Liver (tissue), 10 donors: ENCODE measurements at places on chromosomes 7 and 10. TPM values are rescaled to one million over a fixed set of nuclear protein-coding genes. Genes with fewer than 3 reads are reported as not detected.

The COMTD1 gene
- total RNA-seq = 6.5 TPM

- DNase-seq = no peak
- no peaks in the 10 kb centered on the region for H3K4me1 ChIP-seq
- H3K4me3 ChIP-seq = no peak overlapping the region
- no peaks in the 10 kb centered on the region for H3K27me3 ChIP-seq
- H3K36me3 ChIP-seq = no peaks in the 10 kb centered on the region
Observed at GRCh38 chr10:65892284-65892683, 1033.6 kb upstream of the LRRTM3 start.

The CC2D2B gene
- total RNA-seq = 0.59 TPM

DNA sequence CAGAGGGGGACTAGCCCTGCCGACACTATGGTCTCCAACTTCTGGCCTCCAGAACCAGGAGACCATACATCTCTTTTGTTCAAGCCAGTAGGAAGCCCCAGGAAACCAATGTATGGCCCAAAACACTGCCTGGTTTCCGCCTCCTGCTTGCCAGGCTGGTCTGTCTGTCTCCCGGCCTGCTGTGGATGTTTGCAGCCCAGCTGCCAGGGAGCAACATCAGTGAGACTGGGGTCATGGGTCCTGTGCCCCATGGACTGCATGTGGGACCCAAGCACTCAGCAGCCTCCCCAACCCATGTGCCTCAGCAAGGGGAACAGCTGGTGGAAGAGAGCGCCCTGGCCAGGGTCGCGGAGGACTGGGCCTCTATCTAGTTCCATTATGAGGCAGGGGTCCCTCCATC is 33.4 kb upstream of the NUB1 start:
- H3K36me3 ChIP-seq = no peaks in the 10 kb centered on the region
- no peak overlapping the region for H3K4me3 ChIP-seq
- DNase-seq = no peak
- H3K27ac ChIP-seq = no peak overlapping the region

DNA sequence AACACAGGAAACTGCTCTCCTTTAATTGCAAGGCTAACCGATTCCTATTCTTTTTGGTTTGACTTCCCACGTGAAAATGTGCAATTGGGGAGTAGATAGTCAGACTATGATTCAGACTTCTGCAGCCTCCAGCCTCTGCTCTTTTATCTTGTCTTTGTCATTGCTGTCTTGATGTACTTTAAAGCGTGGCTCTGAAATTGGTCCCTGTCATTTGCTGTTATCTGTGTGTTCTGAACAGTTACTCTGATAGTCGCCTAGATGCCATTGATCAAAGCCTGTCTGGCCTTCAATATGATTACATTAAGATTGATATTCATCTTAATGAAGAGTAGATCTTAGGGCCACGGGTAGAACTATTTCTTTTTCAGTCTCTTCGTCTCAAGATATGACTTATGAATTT is 799.2 kb downstream of the REEP3 start:
- no peak overlapping the region for H3K27ac ChIP-seq
- DNase-seq = no peak
- H3K36me3 ChIP-seq = no peaks in the 10 kb centered on the region
- H3K4me3 ChIP-seq = no peak overlapping the region
- H3K4me1 ChIP-seq = peaks cover 4% of the 10 kb centered on the region
- no peaks in the 10 kb centered on the region for H3K27me3 ChIP-seq

- DNase-seq = no peak
- H3K36me3 ChIP-seq = no peaks in the 10 kb centered on the region
- no peaks in the 10 kb centered on the region for H3K4me1 ChIP-seq
- no peaks in the 10 kb centered on the region for H3K27me3 ChIP-seq
- no peak overlapping the region for H3K27ac ChIP-seq
Observed at GRCh38 chr7:86958380-86958779, 101.1 kb downstream of the ELAPOR2 start.

- no peaks in the 10 kb centered on the region for H3K36me3 ChIP-seq
- no peak overlapping the region for H3K4me3 ChIP-seq
- no peak for DNase-seq
- peaks cover 30% of the 10 kb centered on the region for H3K4me1 ChIP-seq
Observed at GRCh38 chr7:234051-234707, 41.8 kb downstream of the FAM20C start.

GRCh38 chr7:82506208-82506607 is 62.6 kb upstream of the CACNA2D1 start:
- H3K4me3 ChIP-seq = no peak overlapping the region
- no peak for DNase-seq
- H3K27me3 ChIP-seq = no peaks in the 10 kb centered on the region
- H3K4me1 ChIP-seq = no peaks in the 10 kb centered on the region

GRCh38 chr10:77486517-77486916 is 151.1 kb downstream of the KCNMA1 start:
- no peaks in the 10 kb centered on the region for H3K27me3 ChIP-seq
- H3K4me1 ChIP-seq = peaks cover 21% of the 10 kb centered on the region
- no peaks in the 10 kb centered on the region for H3K36me3 ChIP-seq
- peak overlapping the region; percentile 43 for H3K27ac ChIP-seq
- no peak for DNase-seq

- H3K36me3 ChIP-seq = no peaks in the 10 kb centered on the region
- no peak overlapping the region for H3K27ac ChIP-seq
- no peak overlapping the region for H3K4me3 ChIP-seq
- H3K27me3 ChIP-seq = no peaks in the 10 kb centered on the region
- no peaks in the 10 kb centered on the region for H3K4me1 ChIP-seq
- no peak for DNase-seq
Observed at GRCh38 chr7:7223250-7223649, 40.9 kb downstream of the C1GALT1 start.

DNA sequence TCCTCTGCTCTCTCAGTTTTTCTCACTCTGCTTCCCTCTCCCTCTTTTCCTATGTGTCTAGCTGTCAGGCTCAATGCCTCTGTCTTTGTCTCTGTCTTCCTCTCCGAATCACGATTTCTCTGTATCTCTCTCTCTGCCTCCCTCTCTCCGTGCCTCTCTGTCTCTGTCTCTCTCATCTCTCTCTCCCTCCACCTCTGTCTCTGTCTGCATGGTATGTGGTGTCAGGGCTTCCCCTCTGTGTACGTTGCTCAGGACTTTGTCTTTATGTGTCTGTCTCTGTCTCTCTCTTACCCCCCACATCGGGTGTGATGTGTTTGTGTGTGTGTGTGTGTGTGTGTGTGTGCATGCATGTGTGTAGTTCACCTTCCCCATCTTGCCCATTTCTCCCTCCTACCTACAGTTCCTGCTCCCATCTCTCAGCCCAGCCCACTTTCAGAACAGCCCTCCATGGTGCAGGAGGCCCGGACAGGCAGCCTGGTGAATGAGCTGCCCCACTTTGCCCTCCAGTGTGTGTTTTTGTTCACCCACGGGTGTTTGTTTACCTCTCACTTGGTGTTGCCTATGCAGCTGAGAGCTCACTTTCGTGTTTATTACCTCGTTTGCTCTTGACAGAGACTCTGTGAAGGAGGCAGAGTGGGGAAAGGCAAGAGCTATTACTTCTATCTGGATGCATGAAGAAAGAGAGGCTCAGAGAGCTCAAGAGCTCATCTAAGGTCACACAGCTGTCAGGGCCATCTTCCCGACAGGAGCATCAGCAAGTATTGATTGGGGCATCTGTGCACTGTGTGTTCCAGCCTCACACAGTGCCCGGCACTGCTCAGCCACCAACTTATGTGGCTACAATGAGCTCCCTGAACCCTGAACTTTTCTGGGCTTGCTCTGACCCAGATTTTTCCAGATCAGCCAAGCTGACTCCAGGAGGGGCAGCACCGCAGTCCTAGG is 163.5 kb upstream of the ZMIZ1 start:
- DNase-seq = no peak
- H3K27ac ChIP-seq = no peak overlapping the region
- no peak overlapping the region for H3K4me3 ChIP-seq
- H3K27me3 ChIP-seq = no peaks in the 10 kb centered on the region

DNA sequence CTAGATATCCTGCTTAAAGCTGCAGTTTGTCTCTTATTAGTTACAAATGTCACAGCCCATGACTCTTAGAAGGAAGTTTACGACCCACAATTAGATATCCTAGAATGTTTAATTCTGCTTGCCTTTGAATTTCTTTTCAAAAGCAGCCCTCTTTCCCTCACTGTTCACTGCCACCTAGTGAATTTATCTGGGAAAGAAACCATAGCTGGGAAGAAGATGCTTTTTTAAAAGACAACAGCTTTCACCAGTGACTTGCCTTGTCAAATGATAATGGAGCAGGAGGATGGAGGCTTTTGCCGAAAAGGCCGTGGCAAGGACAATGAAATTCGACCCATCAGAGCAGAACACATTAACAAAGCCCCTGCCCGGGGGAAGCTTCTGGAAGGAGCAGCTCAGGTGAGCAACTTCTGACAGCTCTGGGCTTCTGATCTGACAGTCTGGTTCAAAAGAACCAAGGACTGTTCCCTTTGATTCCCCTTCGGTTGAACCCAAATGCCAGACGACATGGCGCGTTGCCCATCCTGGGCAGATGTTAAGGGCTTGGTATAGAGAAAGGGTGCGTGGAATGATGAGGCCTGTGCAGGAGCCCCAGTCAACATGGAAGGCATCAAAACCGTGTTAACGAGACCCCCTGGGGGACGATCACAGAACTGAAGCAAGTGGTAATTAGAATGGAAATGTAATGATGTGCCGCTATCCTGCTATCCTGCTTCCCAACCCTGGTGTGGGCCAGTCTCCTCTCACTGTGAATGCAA is 236.8 kb downstream of the FRMD4A start:
- no peaks in the 10 kb centered on the region for H3K27me3 ChIP-seq
- no peak overlapping the region for H3K27ac ChIP-seq
- no peaks in the 10 kb centered on the region for H3K36me3 ChIP-seq
- DNase-seq = no peak
- H3K4me1 ChIP-seq = no peaks in the 10 kb centered on the region

DNA sequence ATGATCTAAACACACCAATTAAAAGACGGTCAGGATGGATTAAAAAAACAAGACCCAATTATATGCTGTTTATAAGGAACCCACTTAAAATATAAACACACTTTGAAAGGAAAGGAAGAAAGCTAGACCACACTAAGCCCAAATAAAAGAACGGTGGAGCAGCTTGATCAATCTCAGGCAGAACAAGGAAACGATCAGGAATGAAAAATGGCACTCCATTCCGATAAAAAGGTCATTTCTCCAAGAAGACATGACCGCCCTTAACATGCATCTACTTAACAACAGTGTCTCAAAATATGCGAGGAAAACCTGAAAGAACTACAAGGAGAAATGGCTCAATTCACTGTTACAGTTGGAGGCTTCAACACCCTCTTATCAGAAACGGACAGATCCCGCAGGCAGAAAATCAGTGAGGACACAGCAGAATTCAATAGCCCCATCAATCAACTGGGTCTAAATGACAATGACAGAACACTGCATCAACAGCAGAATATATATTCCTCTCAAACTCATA is 210.0 kb downstream of the MAD1L1 start:
- no peak for DNase-seq
- no peak overlapping the region for H3K27ac ChIP-seq
- no peaks in the 10 kb centered on the region for H3K4me1 ChIP-seq
- no peaks in the 10 kb centered on the region for H3K36me3 ChIP-seq
- no peak overlapping the region for H3K4me3 ChIP-seq

- DNase-seq = no peak
- H3K27ac ChIP-seq = no peak overlapping the region
Observed at GRCh38 chr10:76523246-76523645, 1091.8 kb downstream of the LRMDA start.

GRCh38 chr10:110632591-110633215 is 11.4 kb upstream of the RBM20 start:
- H3K27me3 ChIP-seq = no peaks in the 10 kb centered on the region
- no peaks in the 10 kb centered on the region for H3K36me3 ChIP-seq
- H3K4me1 ChIP-seq = no peaks in the 10 kb centered on the region

DNA sequence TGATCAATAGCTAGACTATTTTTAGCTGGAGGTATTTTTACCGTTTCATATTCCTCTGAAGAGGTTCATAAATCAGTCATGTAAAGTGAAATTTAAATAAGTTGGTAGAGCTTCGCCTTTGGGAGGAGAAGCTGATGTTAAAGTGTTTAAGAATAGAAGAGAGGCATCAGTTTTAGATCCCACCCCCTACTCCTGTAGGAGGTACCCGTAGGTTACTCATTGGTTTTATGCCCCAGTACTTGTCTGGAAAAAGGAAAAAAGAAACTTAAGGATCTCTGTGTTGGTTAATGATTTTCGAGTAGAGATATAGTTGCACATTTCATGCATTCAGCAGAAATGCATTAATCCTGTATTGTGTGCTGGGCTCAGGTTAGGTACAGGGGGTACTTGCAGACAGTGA is 8.7 kb downstream of the ZNF365 start:
- H3K27ac ChIP-seq = no peak overlapping the region
- H3K4me1 ChIP-seq = no peaks in the 10 kb centered on the region
- no peak for DNase-seq
- no peak overlapping the region for H3K4me3 ChIP-seq
- H3K36me3 ChIP-seq = no peaks in the 10 kb centered on the region
- peaks cover 3% of the 10 kb centered on the region for H3K27me3 ChIP-seq

DNA sequence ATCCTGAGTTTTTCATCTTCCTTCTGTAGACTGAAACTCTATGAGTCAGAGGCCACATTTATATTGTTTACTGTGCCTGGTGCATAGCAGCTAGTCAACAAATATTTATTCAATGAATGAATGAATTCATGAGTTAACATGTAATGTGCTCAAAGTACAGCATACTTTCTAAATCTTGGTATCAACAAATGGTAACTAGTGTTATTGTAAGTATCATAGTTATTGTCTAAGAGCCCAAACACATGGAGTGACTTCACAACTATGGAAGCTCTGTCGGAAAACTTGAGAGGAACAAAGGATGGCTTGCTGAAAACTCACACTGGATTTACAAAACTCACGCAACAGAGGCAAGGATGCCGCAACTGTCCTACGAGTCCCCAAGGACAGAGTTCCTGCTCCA is 35.9 kb downstream of the DENND2A start:
- H3K4me1 ChIP-seq = no peaks in the 10 kb centered on the region
- peak overlapping the region; percentile 31 for H3K27ac ChIP-seq
- no peak for DNase-seq
- H3K36me3 ChIP-seq = no peaks in the 10 kb centered on the region
- H3K4me3 ChIP-seq = no peak overlapping the region

The NEUROD6 gene
- total RNA-seq = not detected

DNA sequence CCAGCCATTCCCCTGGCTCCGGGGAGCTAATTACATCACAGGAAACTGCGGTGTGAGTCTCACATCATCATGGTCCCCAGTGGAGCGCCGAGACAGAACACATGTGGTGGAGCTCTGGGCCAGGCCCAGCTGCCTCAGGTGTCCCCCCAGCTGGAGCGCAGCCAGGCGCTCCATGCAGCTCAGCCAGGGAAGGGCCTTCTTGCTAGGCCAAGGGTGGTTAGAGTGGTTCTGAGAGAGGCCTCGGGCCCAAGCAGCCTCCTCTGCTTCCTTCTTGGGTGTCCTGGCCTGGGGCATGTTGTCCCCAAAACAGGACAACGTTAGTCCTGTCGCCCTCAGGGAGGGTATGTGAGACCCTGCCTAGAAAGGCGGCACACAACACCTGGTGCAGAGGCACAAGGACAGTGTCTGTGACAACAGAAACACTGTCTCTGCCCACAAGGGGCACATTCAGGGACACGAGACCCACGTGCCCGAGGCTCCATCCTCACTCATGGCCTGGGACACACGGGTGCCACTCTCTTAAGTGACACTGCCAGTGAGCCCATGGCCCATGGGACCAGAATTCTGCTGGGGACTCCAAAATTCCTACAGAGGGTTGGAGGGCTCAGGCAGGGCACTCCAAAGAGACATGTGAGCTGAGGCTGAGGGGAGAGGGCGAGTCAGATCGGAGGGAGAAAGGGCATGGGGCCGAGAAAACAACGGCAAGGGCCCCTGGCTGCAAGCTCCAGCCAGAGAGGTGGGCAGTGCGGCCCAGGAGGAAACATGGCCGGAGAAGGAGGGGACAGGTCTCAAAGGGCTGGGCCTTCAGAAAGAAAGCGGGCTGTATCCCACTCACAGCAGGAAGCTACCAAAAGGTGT is 37.0 kb upstream of the RET start:
- H3K4me1 ChIP-seq = no peaks in the 10 kb centered on the region
- no peaks in the 10 kb centered on the region for H3K27me3 ChIP-seq
- no peaks in the 10 kb centered on the region for H3K36me3 ChIP-seq
- peak; percentile 27 for DNase-seq

The CYP2C18 gene
- total RNA-seq = 0.93 TPM
